Activated naive CD4-positive, alpha-beta T cell treated with anti-CD3 and anti-CD28 coated beads for 36 hours (primary cell): ENCODE measurements at places on chromosomes 6 and 20.

DNA sequence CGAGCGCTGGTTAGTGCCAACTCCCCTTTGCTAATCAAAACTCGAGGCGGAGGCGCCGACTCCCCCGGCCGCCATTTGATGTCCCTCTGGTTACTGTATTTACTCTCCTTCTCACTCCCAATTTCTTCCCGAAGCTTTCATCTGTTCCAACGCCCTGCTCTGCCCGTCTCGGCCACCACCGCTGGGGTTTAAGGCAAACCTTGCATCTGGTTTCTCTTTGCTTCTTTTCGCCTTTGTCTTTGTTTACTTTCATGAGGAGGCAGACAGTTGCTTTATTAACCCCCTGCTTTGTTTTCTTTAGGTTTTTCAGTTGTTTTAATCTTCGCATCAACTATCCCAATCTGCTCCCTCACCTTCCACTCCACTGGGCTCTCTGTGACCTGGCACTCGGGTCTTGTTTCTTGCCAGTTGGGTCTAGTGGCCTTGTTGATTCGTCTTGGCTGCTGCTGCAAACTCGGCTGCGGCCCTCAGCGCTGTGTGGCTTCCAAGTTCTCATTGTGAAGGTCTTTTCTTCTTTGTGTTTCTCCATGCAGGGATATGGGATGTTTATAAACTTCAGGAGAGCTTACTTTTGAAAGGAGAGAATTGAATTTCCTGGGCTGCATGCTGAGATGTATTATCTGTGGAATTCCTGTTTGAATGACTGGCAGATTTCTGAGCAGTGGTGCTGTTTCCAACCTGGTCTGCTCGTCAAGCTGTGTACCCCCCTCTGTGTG lies 155.1 kb downstream of the CDC5L start:
- no peaks in the 10 kb centered on the region for H3K27me3 ChIP-seq
- no peak overlapping the region for H3K27ac ChIP-seq
- DNase-seq = no peak
- no peaks in the 10 kb centered on the region for H3K36me3 ChIP-seq
- no peak overlapping the region for H3K4me3 ChIP-seq

- no peak for DNase-seq
- H3K4me3 ChIP-seq = no peak overlapping the region
- H3K36me3 ChIP-seq = peaks cover 38% of the 10 kb centered on the region
- H3K27me3 ChIP-seq = no peaks in the 10 kb centered on the region
- H3K27ac ChIP-seq = no peak overlapping the region
- peaks cover 30% of the 10 kb centered on the region for H3K4me1 ChIP-seq
Measured at GRCh38 chr20:47278907-47279348, 77.6 kb downstream of the ZMYND8 start.

DNA sequence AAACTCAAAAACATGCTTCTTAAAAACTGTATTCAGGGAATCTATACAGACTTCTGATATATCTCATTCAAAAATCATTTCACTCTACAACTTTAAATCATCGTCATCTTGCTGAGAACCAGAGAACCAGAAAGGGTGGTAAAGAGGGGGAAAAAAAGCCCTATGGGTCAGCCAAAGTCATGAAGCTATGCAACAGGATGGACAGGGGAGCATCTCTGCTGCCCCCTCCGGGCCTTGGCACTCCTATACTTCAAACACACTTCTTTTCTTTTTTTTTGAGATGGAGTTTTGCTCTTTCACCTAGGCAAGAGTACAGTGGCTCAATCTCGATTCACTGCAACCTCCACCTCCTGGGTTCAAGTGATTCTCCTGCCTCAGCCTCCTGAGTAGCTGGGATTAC lies 73.5 kb upstream of the NFATC2 start:
- H3K36me3 ChIP-seq = no peaks in the 10 kb centered on the region
- no peak overlapping the region for H3K27ac ChIP-seq
- no peaks in the 10 kb centered on the region for H3K4me1 ChIP-seq
- no peak for DNase-seq

- H3K27me3 ChIP-seq = peaks cover 7% of the 10 kb centered on the region
- no peak overlapping the region for H3K27ac ChIP-seq
- DNase-seq = no peak
- no peaks in the 10 kb centered on the region for H3K4me1 ChIP-seq
Measured at GRCh38 chr6:72504406-72504805, 117.5 kb upstream of the KCNQ5 start.

DNA sequence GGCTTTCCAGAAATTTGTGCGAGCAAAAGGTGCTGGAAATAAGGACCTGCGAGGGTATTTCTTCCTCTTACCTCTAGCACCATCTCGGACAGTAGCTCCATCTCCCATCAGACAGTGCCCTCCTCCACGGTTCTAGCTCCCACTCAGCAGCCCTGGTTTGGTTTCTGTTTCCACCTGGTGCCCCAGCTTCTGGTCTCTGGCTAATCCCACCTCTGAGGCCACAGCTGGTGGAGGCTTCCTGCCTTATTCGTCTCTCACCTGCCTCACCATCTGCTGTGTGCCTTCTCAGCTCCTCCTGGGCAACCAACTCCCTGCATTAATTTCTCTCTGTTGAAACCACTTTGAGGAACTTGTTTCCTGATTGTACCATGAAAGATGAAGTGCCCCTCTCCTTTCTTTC lies 162.4 kb upstream of the CDYL start:
- no peak for DNase-seq
- no peak overlapping the region for H3K27ac ChIP-seq
- no peak overlapping the region for H3K4me3 ChIP-seq
- no peaks in the 10 kb centered on the region for H3K36me3 ChIP-seq
- H3K27me3 ChIP-seq = peaks cover 12% of the 10 kb centered on the region

- H3K4me3 ChIP-seq = no peak overlapping the region
- H3K27ac ChIP-seq = no peak overlapping the region
- H3K27me3 ChIP-seq = no peaks in the 10 kb centered on the region
- H3K4me1 ChIP-seq = no peaks in the 10 kb centered on the region
- H3K36me3 ChIP-seq = no peaks in the 10 kb centered on the region
Measured at GRCh38 chr20:31934968-31935764, 16.7 kb downstream of the PDRG1 start.

DNA sequence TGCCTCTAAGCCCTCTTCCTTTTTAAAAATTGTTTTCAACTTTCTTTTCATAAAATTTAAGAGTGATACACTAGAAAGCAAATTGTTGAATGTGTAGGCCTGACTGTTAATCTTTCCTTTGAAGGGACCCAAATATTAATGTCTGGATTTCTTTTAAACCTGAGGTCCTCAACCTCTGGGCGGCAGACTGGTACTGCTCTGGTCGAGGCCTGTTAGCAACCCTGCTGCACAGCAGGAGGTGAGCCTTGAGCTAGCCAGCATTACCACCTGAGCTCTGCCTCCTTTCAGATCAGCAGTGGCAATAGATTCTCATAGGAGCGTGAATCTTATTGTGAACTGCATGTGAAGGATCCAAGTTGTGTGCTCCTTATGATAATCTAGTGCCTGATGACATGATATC lies 191.2 kb downstream of the MANEA start:
- H3K36me3 ChIP-seq = no peaks in the 10 kb centered on the region
- no peak overlapping the region for H3K4me3 ChIP-seq
- H3K27ac ChIP-seq = no peak overlapping the region
- H3K4me1 ChIP-seq = no peaks in the 10 kb centered on the region

DNA sequence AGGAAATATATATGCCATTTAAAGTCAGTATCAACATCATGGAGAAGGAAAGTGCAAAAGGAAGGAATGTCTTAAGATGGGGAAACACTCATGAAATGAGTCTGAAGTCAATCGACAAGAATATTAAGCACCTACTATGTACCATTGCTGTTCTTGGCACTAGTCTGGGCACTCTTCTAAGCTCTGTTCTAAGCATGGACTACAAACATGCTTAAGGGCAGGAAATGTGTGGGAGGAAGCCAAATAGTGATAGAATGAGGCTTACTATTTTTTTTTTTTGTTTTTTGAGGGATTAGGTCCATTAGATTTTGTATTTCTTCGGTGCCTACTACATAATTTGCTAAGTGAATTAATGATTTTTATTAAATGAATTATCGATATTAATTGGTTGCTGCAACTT lies 83.8 kb upstream of the SUPT3H start:
- H3K27ac ChIP-seq = no peak overlapping the region
- no peak for DNase-seq
- no peaks in the 10 kb centered on the region for H3K27me3 ChIP-seq

DNA sequence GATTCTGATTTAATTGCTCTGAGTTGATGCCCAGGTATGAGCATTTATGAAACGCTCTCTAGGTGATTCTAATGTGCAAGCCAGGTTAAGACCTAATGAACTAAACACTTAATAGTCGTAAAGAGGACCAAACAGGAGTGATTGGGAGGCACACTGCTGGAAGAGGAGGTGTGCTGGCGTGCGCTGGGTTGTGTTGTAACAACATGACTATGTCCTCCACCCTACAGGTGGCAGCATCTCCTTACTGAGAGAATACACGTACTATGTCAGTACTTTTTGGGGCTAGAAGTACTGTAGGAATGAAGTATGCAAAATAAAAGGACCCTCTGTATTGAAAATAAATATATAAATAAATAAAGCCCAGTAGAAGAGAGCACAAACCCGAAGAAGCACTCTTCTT lies 11.9 kb downstream of the C6orf89 start:
- H3K4me1 ChIP-seq = no peaks in the 10 kb centered on the region
- no peak overlapping the region for H3K27ac ChIP-seq
- H3K27me3 ChIP-seq = no peaks in the 10 kb centered on the region
- DNase-seq = peak; percentile 28

- H3K27ac ChIP-seq = no peak within 1 kb of the TSS
- no peaks in the 10 kb centered on the region for H3K36me3 ChIP-seq
- H3K4me1 ChIP-seq = no peaks in the 10 kb centered on the region
- H3K4me3 ChIP-seq = no peak within 1 kb of the TSS
- no peak for DNase-seq
Measured at GRCh38 chr20:23034721-23035671, at the start of gene SSTR4. SSTR4 (plus strand) TSS chr20:23035312; CDS start chr20:23035484, 172 bp downstream.
